ENCODE measurements at places on chromosomes 5 and 9.

DNA sequence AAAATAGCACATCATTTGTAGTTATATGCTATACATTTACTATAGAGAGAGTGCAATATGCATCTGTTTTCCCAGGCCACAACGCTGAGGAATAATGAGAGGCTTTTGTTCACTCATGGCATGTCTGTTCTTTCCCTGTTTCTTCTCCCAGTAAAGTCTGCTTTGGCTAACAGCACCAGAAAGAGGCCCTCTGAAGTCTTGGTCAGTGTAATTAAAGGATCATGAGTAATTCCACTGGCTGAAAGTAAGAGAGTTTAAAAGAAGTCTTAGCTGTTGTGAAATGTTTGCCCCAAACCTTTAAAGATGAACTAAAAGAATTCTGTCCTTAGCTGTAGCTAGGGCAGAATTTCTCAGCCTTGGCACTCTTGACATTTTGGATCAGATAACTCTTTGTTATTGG lies 228.8 kb downstream of the TLE4 start:
- no peak for DNase-seq

DNA sequence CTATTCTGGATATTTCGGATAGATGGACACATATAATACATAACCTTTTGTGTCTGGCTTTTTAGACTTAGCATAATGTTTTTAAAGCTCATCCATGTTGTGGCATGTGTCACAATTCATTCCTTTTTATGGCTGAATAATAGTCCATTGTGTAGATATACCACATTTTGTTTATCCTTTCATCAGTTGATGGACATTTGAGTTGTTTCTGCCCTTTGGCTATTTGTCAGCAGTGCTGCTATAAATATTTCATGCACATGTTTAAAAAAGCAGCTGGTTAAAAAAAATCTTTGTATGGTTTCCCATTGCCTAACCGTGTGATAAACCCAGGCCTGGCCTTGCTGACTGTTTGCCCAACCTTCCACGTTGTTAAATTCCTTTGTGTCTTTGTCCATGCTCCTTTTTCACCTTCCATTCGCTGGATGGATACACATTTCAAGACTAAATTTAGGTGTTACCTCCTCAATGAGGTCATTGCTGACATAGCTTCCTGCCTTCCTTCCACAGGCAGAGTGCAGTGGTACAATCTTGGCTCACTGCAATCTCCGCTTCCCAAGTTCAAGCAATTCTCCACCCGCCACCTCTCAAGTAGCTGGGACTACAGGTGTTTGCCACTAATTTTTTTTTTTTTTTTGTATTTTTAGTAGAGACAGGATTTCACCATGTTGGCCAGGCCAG lies 11.3 kb downstream of the GDA start:
- DNase-seq, result no peak

GRCh38 chr5:146510559-146511125 lies 5.3 kb downstream of the GPR151 start:
- peak; percentile 65 for DNase-seq

GRCh38 chr9:35905051-35905781 lies 786 bp upstream of the HRCT1 start:
- peak; percentile 88 for DNase-seq

DNA sequence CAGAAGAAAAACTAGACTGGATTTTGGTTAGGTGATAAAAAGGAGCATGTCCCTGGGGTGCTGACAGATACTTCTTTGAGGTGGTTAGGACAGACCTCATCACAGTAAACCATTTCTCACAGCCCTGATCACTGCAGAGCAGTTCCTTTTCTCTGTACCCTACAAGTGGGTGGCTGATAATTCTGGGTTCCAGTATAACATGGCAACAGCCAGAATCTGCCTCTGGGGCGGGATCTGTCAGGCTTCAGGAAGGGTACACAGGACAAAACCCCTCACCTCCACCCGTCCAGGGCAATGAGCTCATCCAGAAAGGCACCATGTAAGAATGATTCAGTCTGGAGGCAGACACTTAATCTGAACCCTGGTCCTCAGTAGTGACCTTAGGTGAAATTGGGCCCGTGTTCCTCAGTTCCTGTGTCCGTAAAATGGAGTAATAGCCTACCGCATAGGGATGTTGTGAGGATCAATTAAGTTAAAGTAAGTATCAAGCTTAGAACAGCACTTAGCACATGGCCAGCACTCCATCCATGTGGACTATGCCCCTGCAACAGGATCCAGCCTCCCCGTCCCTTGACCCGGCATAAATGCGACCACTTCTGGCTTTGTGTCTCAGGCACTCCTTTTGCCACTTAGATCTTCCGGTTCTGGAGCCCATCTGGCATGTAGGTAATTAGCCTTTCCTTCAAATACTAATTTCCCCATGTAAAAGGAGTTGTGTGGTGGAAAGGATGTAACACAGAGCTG lies 129.2 kb downstream of the LHFPL2 start:
- DNase-seq, result no peak

DNA sequence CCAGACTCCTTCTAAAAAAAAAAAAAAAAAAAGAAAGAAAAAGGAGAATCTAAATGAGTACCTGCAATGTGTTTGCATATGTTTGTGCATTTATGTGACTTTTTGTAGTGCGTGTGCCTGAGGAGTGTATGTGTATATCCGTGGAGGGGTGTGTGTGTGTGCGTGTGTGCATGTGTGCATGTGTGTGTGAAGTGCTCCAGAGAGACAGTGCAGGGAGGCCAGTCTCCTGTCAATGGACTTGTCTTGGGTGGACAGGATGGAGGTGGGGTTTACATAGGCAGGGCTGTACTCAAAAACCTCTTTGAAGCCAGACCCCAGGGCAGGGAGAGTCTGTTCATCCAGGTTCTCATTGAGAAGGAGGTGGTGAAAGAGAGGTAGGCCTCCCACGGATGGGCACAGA lies 87.1 kb upstream of the MVB12B start:
- no peak for DNase-seq

- DNase-seq, result peak; percentile 57
Observed at GRCh38 chr5:93622240-93622885, 39.3 kb downstream of the NR2F1 start.

DNA sequence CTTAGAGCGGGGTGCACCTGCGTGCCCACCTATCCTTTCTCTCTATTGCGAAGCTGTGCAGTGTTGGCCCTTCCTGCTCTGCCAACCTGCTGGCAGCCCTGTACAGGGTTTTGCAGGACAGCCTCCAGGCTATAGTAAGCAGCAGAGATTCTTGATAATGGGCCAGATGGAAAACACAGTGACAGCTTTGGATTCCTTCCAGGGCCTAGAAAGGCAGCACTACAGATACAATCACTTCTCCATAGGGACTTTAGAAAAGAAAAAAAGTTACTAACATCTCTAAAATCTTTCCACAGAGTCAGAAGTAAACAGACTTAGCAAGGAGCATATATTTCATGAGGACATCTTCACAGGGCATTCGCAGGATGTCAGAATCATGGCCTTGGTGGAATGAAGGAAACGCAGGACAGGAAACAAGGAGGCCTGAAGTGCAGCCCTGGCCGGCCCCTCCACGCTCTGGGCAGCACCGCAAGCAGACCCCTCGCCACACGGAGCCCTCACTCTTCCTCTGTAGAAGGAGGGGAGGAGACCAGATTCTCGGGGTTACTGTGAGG lies 172.1 kb upstream of the GAS1 start:
- peak; percentile 87 for DNase-seq

GRCh38 chr5:177372910-177373309 lies 11.3 kb upstream of the SLC34A1 start:
- no peak for DNase-seq
